ENCODE measurements at places on chromosomes 3 and 15.

GRCh38 chr3:17027318-17027717 is 142.6 kb downstream of the PLCL2 start:
- DNase-seq = no peak

DNA sequence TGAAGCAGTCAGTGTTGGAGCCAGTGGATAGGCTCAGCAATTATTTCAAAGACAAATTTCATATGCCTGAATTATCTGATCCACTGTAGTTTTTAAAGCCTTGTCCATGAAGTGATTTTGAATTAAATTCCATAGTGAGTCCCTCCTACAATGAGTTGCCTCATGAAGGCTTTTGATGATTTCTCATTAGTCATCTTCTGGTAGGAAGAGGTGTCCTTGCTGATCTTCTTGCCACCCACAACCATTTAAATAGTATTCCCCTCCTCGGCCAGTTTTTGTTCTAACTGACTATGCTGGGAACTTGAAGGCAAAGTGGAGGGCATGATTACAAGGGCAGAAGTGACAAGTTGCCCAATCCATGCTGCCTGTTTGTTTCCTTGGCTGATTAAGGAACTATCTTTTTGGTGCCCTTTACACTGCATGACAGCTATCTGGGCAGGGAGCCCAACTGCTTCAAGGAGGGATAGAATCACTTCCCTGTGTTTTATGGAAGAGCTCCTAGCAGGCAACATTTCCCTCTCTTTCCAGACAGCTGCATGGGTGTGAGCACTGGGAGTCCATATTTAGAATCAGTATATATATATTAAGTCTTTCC is 617.5 kb downstream of the ZPLD1 start:
- DNase-seq = no peak

- DNase-seq = no peak
Observed at GRCh38 chr15:67836955-67837354, 2.9 kb downstream of the RNU6-1 start.

- no peak for DNase-seq
Observed at GRCh38 chr3:36635731-36636130, 128.6 kb downstream of the DCLK3 start.

- no peak for DNase-seq
Observed at GRCh38 chr15:93321881-93322282, 232.9 kb upstream of the RGMA start.

DNA sequence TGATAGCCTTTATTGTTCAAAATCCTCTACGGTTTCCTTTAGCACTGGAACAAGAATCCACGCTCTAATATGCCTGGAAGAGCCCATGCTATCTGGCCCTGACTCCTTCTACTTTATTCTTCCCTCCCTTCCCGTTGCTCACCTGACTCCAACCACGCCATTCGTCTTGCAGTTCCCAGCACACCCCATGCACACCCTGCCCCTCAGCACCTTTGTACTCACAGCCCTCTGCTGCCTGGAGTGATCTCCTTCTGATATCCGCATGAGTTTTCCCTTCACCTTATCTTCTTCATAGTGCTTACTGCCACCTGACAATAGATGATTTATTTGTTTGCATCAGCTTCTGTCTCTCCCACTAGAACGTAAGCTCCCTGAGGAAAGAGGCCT is 16.6 kb upstream of the BCL2A1 start:
- DNase-seq = no peak

Measured in activated CD4-positive, alpha-beta T cell treated with anti-CD3 and anti-CD28 coated beads for 36 hours (primary cell).